ENCODE measurements at places on chromosomes 3 and 15.

DNA sequence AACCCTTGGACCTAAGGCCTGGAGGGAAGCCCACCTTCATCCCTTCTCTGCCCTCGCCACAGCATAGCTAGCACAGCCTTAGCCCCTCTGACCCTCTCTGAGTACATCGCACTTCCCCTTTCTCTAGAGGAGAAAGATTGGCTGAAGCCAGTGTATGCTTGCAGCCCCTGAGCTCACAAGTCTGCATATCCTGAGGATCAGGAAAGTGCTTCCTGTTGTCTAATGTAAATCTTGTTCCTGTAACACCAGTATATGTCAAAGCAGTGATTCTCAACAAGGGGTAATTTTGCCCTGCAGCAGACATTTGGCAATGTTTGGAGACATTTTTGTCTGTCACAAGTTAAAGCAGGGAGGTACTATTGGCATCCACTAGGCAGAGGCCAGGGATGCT, 2.2 kb upstream of the PRKCD start:
- DNase-seq = no peak

DNA sequence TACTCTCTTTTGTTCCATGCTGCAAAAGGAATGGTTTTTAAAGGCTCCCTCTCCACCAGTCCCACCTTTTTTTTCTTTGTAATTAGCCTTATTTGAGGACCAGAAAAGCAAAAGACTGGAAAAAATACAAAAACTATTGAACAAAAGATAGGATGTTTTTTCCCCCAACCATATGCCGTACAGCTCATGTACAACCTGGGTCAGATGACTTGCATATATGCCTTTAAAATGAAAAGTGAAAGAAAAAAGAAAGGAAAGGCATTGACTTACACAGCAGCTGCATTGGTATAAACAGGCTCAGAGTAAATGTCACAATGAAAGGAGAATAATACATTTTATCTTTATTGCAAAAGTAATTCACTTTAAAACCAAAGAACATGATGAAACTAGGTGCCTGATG, 69.5 kb upstream of the CMC1 start:
- no peak for DNase-seq

- no peak for DNase-seq
Measured at GRCh38 chr3:129601713-129602112, 4.8 kb downstream of the PLXND1 start.

- no peak for DNase-seq
Measured at GRCh38 chr15:92955706-92956105, 55.6 kb downstream of the CHD2 start.

DNA sequence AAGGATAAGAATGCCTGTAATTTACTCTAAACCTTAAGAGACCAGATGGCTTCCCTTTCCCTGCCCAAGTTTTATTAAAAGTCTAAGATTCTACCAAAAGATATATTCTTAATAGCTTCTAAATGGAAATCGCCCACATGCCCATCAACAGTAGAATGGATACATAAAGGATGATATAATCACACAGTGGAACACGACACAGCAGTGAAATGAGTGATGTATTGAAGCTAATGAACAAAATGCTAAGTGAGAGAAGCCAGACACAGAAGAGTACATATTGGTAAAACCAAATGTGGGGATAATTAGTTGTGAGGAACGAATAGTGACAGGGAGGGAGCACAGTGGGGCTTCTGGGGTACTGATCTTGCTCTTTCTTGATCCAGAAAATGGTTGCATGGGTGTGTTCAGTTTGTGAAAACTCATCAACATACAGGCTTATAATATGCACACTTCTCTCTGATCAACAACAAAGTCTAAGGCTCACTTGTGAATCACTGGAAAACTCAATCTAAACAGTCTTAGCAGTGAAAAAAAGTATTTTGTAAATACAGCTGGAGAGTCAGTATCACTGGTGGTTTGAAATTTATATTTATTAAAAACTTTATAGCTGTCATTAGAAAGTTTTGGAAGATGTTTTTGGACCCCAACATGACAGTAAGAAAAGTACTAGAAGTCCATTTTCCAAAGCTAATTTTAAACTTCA, 170.7 kb upstream of the FAM3D start:
- DNase-seq = no peak

DNA sequence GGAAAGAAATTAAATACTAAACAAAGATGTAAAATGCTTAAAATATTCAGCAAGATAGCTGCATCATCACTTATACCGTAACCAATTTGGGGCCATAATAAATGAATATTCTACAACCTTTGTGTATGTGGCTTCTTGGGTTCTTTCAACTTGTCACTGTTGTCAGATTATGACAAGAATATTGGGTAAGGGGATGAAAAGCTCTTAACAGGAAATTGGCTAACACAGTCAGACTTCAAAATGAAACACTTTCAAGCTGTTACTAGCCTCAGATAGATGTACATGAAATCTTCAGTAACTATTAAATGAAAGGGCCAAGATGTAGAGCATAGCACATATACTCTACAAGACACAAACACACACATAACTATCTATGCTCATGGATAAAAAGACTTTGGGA, 38.7 kb upstream of the ZNF385D start:
- DNase-seq = no peak

All from A549 (cell line).